ENCODE measurements at places on chromosomes 5 and 9.

- no peak for DNase-seq
Observed at GRCh38 chr5:87829217-87829551, 416.5 kb upstream of the CCNH start.

GRCh38 chr9:81529556-81530193, 159.7 kb downstream of the TLE1 start:
- peak; percentile 57 for DNase-seq

- DNase-seq, result no peak
Observed at GRCh38 chr9:28648723-28649122, 1075.4 kb upstream of the C9orf72 start.

DNA sequence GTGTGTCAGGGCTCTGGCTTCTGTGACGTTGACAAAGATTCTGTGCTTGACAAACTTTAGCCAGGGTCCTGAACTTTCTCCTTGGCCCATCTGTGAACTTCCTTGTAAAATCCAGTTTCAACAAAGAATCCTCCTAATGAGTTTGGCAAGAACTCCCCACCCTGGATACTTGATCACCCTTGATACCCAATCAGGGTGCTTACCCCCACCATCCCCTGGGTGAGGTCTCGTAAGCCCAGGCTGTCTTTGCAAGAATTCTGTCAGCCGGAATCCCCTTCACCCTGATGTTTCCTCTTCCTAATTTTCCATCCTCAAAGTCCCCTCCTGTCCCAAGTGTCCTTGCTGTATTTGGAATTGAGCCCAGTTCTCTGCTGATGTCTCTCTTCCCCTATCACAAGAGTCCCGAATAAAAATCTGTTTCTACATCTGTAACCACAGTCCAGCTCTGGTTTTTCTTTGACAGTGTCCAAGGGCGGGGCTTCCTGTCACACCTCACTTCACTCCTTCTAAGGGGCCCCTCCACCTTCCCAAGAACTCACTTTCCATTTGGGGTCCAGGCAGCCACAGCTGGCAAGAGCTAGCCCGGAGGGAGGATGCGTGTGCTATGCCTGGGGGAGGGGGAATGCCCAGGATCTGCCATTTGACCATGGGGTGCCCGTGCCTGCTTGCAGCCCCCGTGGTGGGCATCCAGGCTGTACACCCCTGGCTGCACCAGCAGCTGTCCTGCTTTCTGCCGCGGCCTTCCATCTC, 2.7 kb upstream of the CARD19 start:
- no peak for DNase-seq

- no peak for DNase-seq
Observed at GRCh38 chr5:141850244-141850768, 27.9 kb downstream of the PCDH1 start.

DNA sequence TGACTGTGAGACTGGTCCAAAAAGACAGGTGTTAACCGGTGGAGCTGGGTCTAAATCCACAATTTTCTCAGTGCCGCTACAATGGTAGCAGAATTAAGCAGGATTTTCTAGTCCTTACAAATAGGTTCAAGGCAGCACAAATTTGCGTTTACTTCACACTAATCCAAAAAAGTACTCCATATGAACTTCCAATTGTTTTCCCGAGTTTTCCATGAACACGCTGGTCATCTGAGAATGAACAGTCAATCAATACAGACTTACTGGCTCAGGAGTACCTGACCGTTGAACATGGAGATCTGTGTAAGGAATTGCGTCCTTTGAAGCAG, 709 bp downstream of the SLC35D2 start:
- no peak for DNase-seq

DNA sequence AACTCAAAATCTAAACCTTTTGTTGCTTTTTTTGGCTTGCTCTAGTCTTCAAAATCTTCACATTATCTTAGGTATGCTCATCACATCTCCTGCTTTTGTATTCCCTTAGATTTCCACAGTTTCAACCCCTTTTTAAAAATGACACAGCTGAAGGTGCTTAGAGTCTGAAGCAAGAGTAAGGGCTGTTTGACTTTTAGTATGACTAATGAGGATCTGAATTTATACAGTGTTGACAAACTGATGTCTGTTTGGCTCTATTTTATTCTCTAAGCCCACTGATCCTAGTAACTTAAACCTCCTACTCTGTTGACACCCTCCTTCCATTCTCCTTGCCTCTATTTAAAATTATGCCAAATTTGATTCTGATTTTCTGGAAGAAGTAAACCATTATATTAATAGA, 200.1 kb downstream of the MCTP1 start:
- DNase-seq, result no peak

GRCh38 chr5:90173299-90174030, 236.1 kb downstream of the CETN3 start:
- no peak for DNase-seq

DNA sequence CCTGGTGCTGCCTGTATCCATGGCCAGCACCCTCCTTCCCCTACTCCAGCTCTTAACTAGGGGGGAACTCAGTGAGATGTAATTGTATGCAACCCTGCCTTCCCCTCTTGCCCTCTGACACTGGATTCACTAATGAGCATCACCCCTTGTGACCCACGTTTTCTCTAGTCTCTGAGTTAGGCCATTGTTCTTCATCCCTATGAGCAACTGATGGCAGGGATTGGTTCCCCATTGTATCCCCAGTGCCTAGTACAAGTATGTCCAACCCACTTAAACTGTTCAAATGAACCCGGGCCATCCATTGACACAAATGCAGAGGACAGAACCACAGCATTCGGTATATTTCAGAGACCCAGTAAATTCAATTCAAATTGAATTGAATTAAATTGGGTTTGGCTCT, 77.6 kb upstream of the ASTN2 start:
- no peak for DNase-seq

DNA sequence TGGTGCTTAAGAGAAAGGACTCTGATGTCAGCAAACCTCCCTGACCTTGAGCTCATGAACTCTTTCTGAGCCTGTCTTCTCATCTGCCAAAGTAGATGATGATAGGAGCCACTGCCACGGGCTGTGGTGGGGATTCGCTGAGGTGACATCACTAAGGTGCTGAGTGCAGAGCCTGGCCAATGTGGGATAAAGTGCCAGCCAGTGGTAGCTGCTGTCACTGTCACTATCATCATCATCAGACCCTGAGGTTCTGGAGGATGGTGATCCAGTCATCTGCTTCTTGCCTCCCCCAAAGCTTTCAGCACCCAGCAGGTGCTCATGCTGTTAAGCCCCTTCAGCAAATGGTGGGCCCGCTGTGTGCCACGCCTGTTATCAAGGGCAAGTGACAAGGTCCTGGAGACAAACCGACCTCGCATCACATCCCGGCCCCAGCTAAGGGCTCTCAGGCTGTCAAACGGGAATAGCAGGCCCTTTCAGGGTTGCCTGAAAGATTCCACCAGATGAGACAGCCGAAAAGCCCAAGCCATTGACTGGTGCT, 6.4 kb downstream of the FPGS start:
- no peak for DNase-seq

DNA sequence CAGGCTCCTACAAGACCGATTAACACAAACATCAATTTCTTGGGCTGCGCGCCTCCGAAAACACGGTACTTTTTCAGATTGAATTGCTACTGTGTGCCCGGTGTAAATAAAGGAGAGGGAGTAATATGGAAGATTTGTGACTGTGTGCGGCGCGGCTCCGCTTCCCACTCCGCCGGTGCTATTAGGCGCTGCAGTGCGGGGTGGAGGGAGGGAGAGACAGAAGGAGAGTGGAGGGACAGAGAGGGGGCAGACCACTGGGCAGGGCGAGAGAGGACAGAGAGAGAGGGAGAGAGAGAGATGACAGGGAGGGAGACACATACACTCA, 24.7 kb upstream of the RNU6ATAC start:
- DNase-seq, result no peak

DNA sequence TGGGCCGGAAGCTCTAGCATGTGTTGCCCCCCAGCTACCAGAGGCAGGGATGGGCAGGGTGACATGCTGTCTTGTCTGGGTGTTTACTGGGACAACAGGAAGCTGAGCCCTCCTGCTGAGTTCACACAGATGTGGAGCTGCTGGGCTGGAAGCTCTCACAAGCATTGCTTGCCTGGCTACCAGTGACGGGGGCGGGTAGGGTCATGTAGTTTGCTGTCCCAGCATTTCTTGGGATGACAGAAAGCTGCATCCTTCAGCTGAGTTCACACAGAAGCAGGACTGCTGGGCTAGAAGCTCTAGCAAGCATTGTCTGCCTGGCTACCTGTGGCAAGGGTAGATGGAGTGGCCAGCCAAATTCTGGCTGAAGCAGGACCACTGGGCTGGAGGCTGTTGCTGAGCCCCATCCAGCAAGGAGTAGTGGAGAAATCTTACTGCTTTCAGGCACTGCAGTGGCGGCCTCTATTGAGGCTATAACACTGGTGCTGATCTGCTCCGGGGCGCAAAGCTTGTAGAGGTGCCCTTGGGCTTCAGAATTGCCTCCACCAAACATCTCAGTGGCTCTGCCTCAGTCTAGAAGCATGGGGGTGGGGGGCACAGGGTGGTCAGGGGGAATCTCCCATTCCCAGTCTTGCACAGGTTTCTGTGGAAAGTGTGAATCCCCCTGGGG, 25.1 kb downstream of the POLK start:
- DNase-seq, result peak; percentile 72

GRCh38 chr9:122331523-122331927, 39.3 kb upstream of the PTGS1 start:
- no peak for DNase-seq

Measured in ELF-1 (cell line).